ENCODE measurements at places on chromosomes 3 and 15.

GRCh38 chr3:135792174-135792573 is 173.4 kb upstream of the PPP2R3A start:
- no peak for DNase-seq

- no peak for DNase-seq
Observed at GRCh38 chr3:37622999-37623883, 238.4 kb upstream of the CTDSPL start.

DNA sequence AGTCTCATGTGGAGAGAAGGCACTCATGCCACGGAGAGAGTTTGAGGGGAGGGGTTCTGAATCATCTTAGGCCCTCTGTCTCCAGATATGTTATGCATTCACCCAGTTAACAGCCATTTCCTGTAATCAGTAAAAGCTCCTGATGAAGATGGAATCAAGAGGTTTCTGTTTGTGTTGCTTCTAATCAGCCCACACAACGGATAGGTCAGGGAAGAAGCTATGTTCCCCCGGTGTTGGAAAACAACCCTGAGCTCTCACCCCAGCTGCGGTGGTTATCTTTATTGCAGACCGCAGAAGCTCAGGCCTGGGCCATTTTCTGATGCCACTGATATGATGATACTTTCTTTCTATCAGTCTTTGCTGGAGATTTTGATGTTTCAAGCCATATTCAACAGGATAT is 338.5 kb upstream of the ONECUT1 start:
- DNase-seq = no peak

DNA sequence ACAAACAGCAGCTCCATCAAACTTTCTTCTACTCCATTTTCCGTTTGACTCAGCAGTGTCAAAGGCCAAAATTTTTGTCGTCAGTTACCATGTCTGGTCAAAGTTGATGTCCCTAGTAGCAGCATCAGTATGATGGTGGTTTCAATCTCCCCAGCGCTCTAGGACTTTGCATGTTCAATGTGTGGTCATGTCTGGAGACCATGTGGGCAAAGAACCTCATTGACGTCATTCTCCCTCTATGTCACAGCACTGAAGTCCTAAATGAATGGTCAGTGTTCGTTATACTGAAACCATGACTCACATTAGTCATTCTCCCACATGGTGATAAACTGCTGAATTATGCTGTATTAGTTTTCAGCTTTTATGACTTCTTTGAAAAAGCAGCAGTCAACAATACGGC is 23.2 kb downstream of the SHC4 start:
- no peak for DNase-seq

- no peak for DNase-seq
Observed at GRCh38 chr3:42057561-42058211, 33.5 kb upstream of the TRAK1 start.

DNA sequence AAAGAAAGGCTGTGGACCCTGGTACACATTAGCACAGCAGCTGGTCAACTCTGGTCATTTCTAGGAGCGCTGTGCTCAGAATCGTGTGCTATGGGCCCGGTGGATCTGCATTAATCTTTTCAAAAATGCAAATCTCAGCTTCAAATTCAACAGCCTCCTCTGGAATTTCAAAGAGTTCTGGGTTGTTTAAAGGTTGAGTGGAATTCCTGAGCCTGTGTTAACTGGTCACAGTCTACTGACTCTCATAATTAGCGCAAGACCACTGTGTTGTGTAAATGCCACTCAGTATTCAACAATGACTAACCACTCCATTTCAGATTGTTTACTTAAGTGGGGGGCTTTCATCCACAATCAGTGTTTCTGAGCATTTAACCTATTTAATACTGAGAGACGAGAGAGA is 2.7 kb upstream of the ARNT2 start:
- no peak for DNase-seq

DNA sequence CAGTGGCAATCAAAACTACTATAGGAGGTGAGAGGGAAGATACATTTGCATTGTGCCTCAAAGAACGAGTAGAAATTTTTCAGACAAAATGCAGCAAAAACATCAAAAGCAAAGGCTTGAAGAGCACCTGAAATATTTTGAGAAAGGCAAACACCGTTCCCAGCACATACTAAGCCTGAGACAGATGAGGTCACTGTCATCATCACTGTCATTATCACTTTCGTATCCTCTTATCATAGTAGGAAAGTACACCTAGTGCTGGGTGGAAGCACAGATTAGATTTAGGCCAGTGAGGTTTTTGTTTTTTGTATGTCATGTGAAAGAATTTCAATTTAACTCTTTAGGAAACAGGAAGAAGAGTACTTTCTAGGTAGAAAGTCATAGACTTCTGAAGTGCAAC is 222.0 kb downstream of the GABRB3 start:
- no peak for DNase-seq

- no peak for DNase-seq
Observed at GRCh38 chr15:48628832-48629231, 16.7 kb downstream of the FBN1 start.

DNA sequence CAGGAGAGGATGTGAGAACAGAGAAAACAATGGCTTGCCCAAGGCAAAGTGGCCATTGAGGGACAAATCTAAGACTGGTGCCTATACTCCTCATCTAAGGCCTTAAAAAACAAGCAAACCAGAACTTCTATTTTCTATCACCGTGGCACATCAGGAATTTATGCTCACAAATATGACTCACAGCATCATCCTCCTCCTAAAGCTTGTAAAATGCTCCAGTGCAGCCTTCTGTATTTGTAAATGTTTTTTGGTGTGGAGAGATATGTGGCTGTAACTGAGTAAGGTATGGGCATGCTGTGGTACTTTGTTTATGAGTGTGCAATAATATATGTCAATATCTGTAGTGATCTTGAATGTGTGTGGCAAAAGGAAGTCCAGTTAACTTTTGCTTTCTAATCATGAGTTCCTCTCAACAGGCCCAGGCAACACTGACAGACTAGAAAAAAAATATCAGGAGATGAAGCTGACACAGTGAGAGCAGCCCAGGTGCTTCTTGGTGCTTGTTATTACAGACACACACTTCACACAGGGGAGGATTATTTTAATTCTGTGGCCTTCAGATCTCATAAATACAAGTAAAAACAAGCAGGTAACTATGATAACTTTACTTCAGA is 60.3 kb downstream of the CTNNB1 start:
- no peak for DNase-seq

GRCh38 chr3:97778152-97778551 is 13.6 kb downstream of the ARL6 start:
- no peak for DNase-seq

DNA sequence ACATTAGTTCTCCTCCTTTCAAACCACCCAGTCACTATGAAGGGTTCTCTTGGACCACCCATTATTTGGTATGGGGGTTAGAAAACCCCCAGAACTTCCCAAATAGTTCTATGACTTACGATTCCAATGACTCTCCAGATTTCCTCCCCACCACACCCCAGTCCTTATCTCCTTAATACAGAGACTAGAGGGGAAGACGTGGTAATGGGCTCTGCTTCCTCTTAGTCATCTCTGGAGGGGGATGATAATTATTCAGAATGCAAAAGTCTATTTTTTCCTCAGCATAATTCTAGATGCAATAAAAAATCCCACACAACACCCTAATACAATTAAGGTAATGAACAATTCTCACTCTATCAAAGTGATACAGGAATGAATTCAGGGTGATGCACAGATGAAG is 48.9 kb upstream of the CFAP161 start:
- DNase-seq = no peak

DNA sequence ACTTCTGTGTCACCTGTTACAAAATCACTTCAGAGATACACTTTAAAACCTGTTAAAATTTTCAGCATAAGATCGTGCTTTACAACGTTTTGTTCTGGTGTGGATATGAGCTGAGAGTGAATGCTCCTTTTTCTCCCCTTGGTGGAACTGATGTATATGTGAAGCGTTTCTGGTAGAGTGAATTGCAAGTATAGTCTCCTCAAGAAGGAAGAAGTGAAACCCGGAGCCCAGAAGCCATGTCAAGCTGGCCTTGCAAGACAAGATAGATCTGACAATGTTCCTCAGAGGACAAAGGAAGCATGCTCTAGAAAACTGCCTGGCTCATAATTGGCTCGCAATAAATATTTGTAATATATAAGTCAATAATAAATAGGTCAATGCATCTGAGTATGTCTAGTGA is 23.6 kb downstream of the SERPINI2 start:
- no peak for DNase-seq

- DNase-seq = no peak
Observed at GRCh38 chr3:11459186-11459824, 184.4 kb downstream of the VGLL4 start.

Measured in activated CD4-positive, CD25-positive, alpha-beta regulatory T cell treated with anti-CD3 and anti-CD28 coated beads, Interleukin-2, amount 50 U/mL, for 72 hours (primary cell).